ENCODE measurements at places on chromosomes 6 and 20. TPM values are rescaled to one million over a fixed set of nuclear protein-coding genes. Genes with fewer than 3 reads are reported as not detected.

DNA sequence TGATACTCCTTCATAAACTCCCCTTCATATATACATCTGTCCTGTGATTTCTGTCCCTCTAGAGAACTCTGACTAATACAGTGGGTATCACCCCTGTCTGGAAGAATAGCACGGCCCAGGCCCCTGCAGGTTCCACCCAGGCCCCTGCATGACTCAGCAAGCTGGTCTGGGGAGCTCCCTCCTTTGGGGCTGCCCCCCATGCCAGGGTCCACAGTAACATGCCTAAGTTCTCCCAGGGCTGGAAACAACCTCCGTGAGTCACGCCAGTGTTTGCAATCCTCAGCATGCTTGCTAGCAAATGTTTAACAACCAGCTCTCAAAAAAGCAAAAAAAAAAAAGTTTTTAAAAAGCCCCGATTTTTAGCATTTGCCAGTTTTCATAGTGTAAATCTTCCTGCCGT, 134.3 kb upstream of the CDH4 start:
- DNase-seq = no peak

Gene DDO
- 2.7 TPM for total RNA-seq

Gene ARFGEF3
- total RNA-seq = 2.0 TPM

DNA sequence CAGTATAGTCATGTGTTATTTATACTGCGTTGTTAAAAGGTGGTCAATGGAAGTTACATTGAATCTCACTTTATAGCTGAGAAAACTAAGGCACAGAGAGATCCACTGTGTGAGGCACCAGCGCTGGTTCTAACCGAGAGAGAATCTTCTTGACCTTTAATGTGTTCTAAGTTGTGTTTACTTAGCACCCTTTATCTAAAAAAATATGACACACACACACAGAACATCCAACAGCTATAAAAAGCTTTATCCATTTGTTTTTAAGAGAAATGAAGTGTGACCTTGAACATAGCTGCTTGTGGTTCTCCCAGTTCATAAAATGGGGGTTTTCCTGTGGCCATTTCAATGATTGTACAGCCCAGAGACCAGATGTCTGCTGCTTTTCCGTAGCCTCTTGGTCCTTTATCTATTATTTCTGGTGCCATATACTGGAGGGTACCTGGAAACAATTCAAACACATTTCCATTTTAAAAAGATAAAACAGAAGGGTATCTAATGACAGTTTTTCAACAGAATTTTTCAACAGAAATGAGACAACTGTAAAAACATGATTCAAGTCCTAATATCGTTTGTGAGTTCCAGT, 54.8 kb upstream of the MAP7 start:
- DNase-seq = no peak

- DNase-seq = no peak
Measured at GRCh38 chr6:68572975-68573374, 62.1 kb upstream of the ADGRB3 start.

DNA sequence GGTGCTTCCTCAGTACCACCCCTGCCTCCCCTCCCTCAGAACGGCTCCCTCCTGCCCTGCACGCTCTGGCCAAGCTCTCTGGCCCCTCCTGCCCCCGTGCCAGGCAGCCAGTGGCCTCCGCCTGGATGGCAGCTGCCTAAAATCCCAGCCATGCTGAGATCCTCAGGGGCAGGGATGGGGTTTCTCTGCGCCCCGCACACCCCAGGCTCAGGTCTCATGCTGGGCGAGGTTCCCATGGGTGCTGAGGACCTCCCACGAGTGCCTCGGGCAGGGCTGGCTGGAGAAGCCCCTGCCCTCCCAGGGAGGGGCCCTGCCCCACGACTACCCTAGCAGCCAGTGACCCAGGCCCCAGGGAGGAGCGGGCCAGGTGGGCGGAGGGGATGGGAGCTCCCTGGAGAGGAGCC, 2.7 kb downstream of the PTK6 start:
- no peak for DNase-seq

- DNase-seq = no peak
Measured at GRCh38 chr6:38284802-38285394, 354.8 kb downstream of the BTBD9 start.

Gene ADTRP
- 0.48 TPM for total RNA-seq

DNA sequence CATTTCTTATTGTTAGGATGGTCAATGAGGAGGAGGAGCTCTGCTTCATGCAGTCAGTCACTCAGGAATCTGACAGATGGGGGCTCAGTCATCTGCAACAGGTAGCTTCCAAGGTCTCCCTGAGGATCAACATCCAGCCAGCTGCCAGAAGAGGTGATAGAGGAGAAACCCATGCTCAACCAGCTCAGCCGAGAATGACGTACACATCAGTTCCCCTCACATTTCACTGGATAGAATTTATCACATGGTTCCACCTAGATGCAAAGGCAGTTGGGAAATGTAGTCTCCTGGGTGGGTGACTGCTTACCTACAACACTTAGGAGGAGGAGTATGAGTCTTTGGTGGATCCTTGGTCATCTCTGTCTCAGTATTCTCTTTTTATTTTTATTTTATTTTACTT, 144.5 kb downstream of the CEBPB start:
- DNase-seq = peak; percentile 38

GRCh38 chr6:27605401-27606342, 132.8 kb upstream of the ZNF184 start:
- no peak for DNase-seq

DNA sequence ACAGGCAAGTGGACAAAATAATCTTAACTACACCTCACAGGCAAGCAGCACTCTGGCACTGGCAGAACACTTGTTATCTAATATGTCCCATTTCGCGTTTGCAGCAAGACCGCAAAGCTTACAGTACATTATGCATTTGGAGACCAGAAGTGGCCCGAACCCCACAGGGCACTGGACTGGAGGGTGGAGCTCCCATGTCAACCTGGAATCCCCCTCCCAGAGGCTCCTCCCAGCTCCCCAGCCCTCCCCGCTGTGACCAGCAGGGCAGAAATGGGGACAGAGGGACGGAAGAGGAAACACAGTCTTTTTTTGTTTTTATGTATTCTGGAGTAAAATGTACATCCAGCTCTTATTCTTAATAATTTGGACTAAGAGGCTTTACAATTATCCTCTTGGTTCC, 263.7 kb downstream of the SMOC2 start:
- no peak for DNase-seq

Gene HCRTR2
- not detected for total RNA-seq

DNA sequence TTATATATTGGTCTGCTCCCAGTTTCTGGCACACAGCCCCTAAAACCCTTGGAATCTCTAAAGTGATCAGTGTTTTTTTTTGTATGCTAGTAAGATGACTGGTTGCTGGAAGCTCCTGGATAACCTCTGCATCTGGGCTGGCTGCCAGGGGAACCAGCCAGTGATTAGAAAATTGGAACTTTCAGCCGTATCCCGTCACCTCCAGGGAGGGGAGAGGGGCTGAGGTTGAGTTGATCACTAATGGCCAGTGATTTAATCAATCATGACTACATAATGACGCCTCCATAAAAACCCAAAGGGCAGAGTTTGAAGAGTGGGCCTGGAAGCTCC, 48.0 kb upstream of the NOP56 start:
- DNase-seq = no peak

DNA sequence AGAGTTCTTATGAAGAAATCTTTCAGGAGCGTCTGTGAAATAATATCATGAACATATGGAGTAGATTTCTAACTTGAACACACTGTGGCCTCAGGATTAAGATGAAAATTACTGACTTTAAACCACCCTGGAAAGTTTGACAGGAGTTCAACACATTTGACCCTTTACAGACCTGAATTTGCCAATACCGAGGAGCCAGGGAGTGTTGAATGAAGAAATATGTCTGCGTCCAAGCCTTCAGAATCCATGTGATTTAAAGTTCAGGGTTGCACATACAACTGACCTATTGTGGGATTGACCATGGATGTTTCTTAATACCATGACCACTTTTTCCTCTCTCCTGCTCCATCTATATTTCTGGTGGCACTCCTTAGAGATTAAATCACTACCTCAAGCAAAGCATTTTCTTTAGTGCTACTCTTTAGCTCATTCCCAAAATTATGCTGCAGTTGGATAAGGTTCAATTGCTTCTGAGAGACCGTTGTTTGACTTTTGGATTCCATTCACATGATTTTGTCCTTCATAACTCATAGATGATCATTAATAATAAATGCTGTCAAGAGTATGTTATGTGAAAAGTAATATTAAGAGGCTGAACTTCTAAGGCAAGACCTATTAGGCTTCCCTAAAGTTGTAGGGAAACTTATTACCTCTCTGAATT, 57.4 kb downstream of the PRL start:
- no peak for DNase-seq

- DNase-seq = no peak
Measured at GRCh38 chr6:35647400-35647799, 41.3 kb downstream of the FKBP5 start.

DNA sequence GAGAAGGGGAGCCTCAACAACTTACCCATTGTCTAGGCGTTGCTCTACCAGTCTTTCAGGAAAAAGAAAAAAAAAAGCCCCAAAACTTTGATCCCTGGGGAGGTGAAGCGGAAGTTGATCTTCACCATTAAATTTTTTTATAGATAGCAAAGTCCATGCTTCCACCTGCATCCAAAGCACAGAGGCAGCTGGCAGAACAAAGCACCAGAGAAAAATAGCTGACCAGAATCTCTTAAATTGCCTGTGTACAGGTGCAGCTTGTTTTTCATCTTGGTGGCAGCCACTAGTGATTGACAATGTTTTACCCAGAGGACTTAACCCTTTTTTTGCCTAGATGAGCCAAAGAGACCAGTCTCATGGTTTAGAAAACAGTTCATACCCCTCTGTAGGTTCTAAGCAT, 86.0 kb downstream of the MYB start:
- DNase-seq = no peak

GRCh38 chr6:154450498-154450897, 60.0 kb downstream of the CNKSR3 start:
- DNase-seq = no peak

GRCh38 chr6:85323435-85324040, 126.3 kb upstream of the NT5E start:
- DNase-seq = peak; percentile 83

- DNase-seq = peak; percentile 84
Measured at GRCh38 chr20:31707994-31708735, 14.5 kb downstream of the BCL2L1 start.

Data from posterior vena cava (tissue), 2 donors.